Hippocampal formation (tissue), 2 donors: ENCODE measurements at places on chromosomes 13 and 19.

DNA sequence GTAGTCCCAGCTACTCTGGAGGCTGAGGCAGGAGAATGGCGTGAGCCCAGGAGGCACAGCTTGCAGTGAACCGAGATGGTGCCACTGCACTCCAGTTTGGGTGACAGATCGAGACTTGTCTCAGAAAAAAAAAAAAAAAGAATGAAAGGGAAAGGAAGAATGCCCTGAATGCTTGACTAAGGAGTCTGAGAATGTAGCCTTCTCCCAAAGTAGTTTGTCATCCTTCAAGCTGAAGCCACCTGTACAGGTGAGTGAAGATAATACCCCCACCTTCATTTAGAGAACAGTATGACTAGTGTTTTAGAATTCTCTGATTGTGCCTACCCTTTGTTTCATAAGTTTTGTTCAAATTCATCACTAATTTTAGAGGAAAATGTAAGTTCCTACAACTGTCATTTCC is 5.9 kb downstream of the RCBTB1 start:
- DNase-seq, result no peak

GRCh38 chr13:75764251-75764925 is 128.3 kb downstream of the LMO7 start:
- DNase-seq, result no peak

- DNase-seq, result peak; percentile 14
Measured at GRCh38 chr19:10000171-10000826, 10.0 kb downstream of the COL5A3 start.

DNA sequence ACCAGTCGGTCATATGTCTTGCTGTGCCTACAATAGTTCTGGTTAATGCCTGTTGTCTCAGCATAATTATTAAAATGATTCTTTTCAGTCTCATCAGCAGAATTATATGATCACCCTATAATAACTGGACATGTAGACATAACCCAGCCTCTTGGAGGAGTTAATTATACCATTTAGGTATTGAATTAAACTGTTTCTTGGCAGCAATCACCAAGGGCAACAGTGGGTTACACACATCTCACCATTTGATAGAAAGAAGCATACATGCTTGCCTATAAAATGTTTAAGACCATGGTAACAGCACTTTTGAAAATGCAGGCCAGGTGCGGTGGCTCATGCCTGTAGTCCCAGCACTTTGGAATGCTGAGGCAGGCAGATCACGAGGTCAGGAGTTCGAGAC is 184.6 kb downstream of the RGCC start:
- DNase-seq, result no peak

- no peak for DNase-seq
Measured at GRCh38 chr13:45040622-45041021, 51.3 kb downstream of the GPALPP1 start.

- DNase-seq, result no peak
Measured at GRCh38 chr13:84571264-84571663, 689.0 kb upstream of the SLITRK1 start.

GRCh38 chr13:93726173-93726957 is 499.8 kb downstream of the GPC6 start:
- no peak for DNase-seq

GRCh38 chr13:73730014-73730413 is 404.2 kb downstream of the KLF12 start:
- no peak for DNase-seq

DNA sequence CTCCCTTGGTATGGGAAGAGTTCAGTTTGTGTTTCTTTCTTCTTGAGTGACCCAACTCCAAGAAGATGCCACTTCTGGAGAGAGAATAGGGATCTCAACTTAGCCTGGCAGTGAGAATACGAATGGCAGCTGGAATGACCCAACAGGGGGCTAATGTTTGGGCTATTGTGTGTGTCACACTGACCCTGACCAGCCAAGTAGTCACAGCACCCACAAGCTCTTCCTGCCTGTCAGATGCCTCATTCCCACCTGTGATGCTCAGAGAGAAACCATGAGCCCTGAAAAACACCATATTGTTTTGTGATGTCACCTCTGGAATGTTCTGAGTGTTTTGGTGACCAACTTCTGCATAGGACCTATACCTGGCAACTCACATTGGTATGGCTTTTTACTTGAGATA is at the start of gene CBY2:
Gene CBY2, plus strand, starts transcription at position 233 of the 400 bp plus-strand sequence. Its CDS starts 71 bp downstream, at position 304.
- no peak for DNase-seq

DNA sequence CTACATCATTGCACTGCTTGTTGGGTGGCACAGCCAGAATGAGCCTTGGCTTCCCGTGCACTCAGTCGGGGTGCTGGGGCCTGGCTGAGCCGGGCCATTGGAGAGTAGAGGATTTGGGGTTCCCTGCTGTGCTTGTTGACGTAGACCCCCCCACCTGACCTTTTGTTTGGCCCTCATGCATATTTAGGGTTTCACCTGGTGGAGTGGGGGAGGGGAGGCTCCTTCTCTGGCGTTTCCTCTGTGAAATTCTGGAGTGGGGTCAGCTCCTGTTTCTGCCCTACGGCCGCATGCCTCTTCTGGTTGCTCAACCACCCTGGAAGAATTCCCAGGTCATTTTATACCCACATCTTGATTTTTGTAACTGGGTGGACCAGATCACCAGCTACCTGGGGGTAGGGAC is 82.8 kb downstream of the SIPA1L3 start:
- DNase-seq, result no peak

- no peak for DNase-seq
Measured at GRCh38 chr13:51426982-51427381, 25.9 kb downstream of the INTS6 start.

DNA sequence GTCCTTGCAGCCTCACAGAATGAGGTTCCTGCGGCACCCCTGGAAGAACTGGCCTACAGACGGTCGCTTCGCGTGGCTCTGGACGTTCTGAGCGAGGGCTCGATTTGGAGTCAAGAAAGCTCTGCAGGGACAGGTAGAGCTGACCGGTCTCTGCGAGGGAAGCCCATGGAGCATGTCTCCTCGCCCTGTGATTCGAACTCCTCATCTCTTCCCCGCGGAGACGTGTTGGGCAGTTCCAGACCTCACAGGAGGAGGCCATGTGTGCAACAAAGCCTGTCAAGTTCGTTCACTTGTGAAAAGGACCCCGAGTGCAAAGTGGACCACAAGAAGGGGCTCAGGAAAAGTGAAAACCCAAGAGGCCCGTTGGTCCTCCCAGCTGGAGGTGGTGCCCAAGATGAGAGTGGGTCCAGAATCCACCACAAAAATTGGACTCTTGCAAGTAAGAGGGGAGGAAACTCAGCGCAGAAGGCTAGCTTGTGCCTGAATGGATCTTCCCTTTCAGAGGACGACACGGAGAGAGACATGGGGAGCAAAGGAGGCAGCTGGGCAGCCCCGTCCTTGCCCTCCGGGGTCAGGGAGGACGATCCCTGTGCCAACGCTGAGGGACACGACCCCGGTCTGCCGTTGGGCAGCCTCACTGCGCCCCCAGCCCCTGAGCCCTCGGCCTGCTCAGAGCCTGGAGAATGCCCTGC is 23.4 kb upstream of the NDUFS7 start:
- no peak for DNase-seq

- DNase-seq, result no peak
Measured at GRCh38 chr19:18264137-18264854, 10.0 kb downstream of the IQCN start.

- DNase-seq, result no peak
Measured at GRCh38 chr13:98598043-98598442, 21.1 kb upstream of the STK24 start.

GRCh38 chr13:71618159-71618558 is 248.8 kb downstream of the DACH1 start:
- DNase-seq, result no peak

DNA sequence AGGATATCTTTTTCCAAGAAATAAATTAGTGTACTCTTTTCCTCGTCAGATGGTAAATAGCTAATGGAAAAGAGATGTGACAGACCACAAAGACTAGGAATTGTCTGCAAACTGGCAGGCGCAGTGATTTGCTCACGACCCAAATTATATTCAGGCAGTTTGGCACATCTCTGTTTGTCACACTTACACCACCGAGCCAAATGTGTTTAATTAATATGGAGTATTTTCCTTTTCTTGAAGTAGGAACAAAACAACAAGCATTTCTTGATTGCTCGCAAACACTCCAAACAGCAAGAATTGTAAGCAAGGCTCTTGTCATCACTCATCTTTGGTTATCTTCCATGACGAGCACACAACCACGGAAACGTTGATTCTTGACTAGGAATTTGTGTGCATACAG is 884.2 kb downstream of the PCDH9 start:
- DNase-seq, result peak; percentile 25

- DNase-seq, result no peak
Measured at GRCh38 chr19:29841559-29842367, 30.0 kb downstream of the CCNE1 start.

- DNase-seq, result no peak
Measured at GRCh38 chr13:96527497-96527896, 437.6 kb downstream of the HS6ST3 start.

DNA sequence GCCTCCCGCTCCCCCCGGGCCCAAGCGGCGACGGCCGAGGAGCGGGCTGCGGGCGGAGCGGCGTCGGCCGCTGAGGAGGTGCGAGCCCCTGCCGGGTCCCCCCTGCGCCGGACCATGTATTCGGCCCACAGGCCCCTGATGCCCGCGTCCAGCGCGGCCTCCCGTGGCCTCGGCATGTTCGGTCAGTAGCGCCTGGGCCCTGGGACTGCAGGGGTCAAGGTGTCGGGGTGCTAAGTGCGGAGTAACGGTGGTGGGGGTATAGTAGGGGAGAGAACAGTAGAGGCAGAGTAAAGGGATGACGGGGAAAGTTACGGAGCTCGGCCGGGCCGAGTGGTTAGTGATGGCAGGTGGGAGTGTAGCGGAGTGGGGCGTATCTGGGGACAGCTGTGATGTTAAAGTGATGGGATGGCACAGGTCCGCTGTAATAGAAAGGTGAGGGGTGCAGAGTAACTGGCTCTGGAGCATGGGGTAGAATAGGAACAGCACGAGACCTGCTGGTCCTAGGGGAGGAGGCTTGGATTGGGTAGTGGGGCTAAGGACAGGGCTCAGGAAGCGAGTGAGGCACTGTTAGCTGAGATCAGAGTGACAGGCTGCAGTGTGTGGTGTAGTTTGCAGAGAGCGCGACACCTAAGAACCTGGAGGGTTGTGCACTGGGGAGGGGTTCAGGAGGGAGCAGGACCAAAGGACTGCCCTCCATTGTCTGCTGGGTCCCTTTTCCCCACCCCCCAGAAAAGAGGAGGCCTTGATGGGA is 15.7 kb downstream of the CIC start:
- no peak for DNase-seq

- DNase-seq, result no peak
Measured at GRCh38 chr19:7513809-7514642, 1.9 kb upstream of the ZNF358 start.

DNA sequence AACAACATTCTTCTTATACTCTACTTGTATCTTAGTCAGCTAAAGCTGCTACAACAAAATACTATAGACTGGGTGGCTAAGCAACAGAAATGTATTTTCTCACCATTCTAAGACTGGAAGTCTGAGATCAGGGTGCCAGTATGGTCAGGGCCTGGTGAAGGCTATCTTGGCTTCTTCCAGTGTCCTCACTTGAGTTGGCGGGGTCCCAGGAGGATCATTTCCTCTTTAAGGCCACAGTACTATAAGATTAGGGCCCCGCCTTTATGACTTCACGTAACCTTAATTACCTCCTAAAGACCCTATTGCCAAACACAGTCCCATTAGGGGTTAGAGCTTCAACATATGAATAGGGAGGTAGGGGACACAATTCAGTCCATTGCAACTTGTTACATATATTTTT is 30.7 kb upstream of the DOCK9 start:
- no peak for DNase-seq

DNA sequence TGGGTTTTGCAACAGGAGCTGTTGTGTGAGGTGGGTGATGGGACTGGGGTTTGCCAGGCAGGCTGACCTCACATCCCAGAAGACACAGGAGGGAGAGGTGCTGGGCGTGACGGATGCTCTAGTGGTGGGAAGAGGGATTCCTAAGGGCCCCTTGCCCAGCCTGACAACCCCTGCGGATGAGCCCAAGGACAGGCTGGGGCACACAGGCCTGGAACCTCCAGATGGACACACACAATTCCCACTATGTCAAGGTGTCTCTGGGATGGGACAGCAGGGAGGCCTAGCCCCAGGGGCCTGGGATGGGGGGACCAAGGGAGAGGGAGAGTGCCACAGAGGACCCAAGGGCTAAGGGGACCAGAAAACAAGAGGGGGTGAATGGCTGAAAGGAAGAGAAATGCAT is 191.5 kb downstream of the ZNF536 start:
- DNase-seq, result no peak

- DNase-seq, result no peak
Measured at GRCh38 chr13:54687173-54687572, 1658.6 kb downstream of the OLFM4 start.

DNA sequence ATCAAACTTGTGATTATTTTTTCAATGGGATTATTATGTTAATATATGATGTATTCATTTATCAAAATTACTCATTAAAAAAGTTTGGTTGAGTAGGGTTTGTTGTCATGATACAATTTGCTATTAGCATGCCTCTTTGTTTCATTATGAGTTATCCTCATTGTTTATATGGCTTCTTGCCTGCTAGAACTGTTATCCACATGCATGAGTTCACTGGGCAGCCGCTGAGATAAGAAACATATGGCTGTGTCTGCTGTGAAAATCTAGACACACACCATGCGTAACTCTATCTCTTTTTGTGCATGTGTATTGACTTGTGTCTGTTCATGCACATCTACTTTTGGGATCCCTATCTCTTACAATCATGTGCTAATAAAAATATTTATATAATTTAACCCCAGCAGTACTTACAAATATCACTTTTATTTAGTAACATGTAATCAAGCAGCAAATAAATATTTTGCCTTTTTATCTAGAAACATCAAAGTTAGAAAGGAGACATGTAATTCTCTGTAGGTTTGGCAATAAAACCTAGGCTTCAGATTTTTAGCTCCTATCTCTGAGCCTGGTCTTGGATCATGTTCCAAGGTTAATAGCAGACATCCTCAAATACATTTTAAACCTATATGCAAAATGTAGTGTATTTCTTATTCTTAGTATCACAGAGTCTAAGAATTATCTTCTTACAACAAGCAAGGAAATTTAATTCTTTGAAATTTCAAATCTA is 11.2 kb upstream of the KLF12 start:
- DNase-seq, result no peak

DNA sequence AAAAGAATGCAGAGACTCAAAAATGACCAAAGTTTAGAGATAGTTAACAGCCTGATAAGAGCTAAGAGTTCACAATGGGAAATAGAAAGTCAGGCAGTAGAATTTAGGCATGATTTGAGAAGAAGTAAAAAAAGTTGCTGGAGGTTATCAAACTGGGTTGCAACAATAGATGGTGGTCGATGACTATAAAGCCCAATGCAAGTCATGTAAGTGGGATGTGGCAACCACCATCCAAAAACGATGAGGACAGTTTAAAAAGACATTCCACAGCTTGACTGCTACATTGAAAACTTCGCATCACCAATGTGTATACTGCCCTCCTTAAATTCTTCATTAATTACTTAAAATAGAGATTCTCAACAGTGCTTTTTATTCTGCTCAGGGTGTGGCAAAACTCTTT is 19.7 kb downstream of the ELF1 start:
- DNase-seq, result no peak

- peak; percentile 15 for DNase-seq
Measured at GRCh38 chr19:3108775-3109174, 14.6 kb downstream of the GNA11 start.

- no peak for DNase-seq
Measured at GRCh38 chr13:26883613-26884257, 123.1 kb upstream of the GPR12 start.
